Activated gamma-delta T cell treated with Interleukin-2 at 50 U/mL for 16 hours (primary cell): ENCODE measurements at places on chromosomes 2 and 18.

- no peak for DNase-seq
Observed at GRCh38 chr18:24991141-24992060, 360.6 kb downstream of the ZNF521 start.

DNA sequence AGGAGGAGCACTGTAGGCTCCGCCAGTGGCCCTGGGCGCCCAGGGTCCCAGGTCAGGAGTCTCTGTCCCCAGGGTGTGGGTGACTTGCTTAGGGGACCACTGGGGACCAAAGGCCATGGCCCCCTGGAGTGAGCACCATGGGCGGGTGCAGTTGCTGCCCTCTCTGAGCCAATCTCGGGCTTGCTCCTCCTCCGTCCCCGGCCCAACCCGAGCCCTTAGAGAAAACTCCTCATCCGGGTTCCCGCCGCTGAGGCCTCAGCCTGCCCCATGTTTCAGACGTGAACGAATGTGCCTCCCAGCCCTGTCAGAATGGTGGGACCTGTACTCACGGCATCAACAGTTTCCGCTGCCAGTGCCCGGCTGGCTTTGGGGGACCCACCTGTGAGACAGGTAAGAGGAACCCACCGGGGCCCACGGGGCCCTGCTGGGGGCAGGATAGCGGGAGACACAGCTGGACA is 38.6 kb downstream of the SNED1 start:
- no peak for DNase-seq

- DNase-seq, result no peak
Observed at GRCh38 chr2:170177950-170178781, at the start of gene MYO3B. Gene MYO3B (plus strand): TSS chr2:170178147. CDS start chr2:170178288, 141 bp downstream.

- no peak for DNase-seq
Observed at GRCh38 chr2:43314299-43314927, 88.0 kb upstream of the ZFP36L2 start.

DNA sequence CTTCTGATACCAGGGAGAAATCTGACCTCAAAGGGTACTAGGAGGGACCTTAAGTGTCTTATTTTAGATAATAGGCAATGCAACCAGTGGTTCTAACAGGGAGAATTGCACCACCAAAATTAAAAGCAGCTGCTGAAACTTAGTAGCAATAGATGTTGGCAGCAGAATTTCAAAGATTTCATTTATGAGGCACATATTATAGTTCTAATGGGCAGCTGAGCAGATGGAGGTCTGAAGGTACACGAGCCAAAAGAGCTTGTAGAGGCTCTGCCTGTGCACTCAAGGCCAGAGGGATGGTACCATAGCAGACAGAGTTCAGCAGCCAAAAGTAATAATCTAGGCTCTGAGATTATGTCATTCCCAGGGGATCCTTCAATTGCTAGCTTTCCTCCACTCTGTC is 87.3 kb upstream of the NCKAP5 start:
- no peak for DNase-seq

DNA sequence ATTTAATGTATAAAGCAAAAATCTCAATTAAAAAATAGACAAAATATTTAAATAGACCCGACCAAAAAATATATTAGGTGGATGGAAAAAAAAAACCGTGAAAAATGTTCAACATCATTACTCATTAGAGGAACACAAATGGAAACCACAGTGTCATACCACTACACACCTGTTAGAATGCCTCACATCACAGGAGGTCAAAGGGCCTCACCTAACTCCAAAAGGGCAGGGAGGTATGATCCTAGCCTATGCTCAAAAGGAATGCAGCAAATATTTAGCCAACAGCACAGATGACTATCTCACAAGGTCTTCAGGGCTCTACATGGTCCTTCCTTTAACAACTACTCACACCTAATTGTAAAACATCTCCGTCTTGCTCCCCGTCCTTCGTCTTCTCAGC is 185.5 kb upstream of the SETBP1 start:
- no peak for DNase-seq

DNA sequence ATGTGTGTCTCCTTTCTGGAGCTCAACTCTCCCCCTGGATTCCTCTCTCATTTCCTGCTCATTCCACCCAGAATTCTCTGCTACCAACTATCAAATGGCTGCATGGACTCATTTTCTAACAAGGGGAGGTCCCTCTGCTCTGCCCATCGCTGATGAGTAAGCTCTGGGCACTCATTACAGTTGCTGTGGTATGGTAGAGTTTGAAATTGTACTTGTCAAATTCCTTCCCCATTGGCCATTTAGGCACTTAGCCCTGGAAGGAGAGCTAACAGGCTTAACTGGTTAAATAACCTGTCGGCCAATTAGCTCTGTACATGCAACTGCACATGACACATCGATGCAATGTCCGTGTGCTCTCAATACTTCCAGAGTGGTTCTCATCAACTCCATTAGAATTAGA is 20.4 kb downstream of the COL6A3 start:
- DNase-seq, result no peak

GRCh38 chr2:3633089-3633981 is 24.7 kb upstream of the ALLC start:
- no peak for DNase-seq

- DNase-seq, result no peak
Observed at GRCh38 chr18:32042337-32042736, 23.7 kb downstream of the RNF125 start.

DNA sequence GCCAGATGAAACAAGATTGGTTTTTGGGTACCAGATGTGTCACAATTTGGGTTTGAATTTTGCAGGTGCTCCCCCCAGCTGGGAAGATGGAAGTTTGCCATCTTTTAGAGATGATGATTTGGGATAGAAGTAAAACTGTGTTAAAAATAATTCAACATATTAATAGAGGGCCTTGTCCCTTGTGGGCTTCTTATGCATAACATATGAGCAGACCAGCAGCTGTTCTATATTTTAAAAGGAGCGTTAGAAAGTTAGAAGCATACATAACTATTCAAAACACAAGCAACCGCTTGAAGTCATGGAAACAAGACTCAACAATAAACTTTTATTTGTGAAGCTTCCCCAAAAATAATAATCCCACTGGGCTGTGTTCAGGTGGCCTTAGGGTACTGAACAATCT is 62.8 kb downstream of the EFEMP1 start:
- DNase-seq, result no peak

GRCh38 chr2:158745067-158745865 is 49.9 kb upstream of the DAPL1 start:
- peak; percentile 12 for DNase-seq

- no peak for DNase-seq
Observed at GRCh38 chr2:222677981-222678380, 6.5 kb downstream of the MOGAT1 start.

- DNase-seq, result no peak
Observed at GRCh38 chr2:28462122-28462521, 33.7 kb upstream of the PLB1 start.

GRCh38 chr18:49225160-49225559 is 235.3 kb downstream of the DYM start:
- no peak for DNase-seq

DNA sequence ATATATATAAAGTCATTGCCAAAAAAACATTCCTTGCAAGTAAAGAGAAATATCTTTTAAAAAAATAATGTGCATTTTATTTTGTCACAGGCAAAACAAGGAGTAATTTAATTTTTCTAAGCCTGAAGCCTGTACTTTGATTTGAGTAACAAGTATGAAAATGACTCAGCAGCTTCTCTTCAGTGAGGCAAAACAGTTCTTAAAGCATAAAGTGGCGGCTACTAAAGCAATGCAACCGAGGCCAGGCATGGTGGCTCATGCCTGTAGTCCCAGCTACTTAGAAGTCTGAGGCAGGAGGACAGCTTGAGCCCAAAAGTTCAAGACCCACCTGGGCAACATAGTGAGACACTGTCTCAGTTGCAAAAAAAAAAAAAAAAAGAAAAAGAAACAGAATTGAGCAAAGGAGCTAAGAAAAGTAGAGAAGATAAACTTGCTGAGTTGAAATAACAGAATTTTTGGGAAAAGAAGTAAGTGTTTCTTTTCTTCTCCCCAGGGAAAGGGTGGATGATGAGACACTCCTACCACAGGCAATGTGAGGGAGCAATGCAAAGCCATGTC is 29.6 kb downstream of the DOK1 start:
- DNase-seq, result no peak

DNA sequence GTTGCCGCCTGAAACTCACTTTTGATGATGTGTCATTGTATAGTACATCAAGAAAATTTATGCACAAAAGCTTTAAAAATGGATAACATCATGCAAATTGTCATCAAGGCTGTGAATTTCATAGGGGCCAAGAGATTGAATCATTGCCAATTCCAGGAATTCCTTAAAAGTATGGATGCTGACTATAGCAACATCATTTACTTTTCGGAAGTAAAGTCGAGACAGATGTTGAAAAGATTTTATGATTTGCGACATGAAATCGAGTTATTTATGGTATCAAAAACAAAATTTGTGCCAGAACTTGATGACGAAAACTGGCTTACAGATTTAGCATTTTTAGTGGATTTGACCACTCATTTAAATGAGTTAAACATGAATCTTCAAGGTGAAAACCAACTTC is 56.3 kb downstream of the ASB1 start:
- no peak for DNase-seq

DNA sequence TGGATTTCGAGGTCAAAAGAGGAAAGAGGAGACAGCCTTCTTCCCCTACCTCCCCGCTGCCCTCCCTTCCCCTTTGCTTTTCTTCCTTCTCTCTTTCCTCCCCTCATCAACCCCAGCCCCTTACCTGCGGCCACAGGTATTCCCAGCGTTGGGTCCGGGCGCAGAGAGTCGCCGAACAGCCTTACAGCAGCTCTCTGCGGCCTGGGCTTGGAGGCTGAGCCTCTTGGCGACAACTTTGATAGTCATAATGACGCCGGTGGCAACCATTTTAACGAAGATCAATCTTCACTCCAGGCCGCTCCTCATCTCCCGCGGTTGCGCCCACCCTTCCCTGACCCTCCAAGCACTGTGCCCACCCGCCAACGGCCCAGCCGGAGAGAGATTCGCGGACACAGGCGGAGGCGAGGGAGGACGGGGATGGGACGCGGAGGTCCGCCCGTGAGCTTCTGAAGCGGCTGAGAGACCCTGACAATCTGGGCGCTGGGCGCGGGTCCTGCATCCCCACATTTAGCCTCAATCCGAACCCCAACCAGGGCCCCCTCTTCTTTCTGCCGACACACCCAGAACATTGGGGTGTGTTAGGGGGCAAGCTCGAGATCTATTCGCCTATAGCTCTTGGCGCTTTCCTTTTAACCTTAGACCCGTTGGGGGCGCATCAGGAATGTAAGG is 1.5 kb upstream of the EVX2 start:
- DNase-seq, result no peak

DNA sequence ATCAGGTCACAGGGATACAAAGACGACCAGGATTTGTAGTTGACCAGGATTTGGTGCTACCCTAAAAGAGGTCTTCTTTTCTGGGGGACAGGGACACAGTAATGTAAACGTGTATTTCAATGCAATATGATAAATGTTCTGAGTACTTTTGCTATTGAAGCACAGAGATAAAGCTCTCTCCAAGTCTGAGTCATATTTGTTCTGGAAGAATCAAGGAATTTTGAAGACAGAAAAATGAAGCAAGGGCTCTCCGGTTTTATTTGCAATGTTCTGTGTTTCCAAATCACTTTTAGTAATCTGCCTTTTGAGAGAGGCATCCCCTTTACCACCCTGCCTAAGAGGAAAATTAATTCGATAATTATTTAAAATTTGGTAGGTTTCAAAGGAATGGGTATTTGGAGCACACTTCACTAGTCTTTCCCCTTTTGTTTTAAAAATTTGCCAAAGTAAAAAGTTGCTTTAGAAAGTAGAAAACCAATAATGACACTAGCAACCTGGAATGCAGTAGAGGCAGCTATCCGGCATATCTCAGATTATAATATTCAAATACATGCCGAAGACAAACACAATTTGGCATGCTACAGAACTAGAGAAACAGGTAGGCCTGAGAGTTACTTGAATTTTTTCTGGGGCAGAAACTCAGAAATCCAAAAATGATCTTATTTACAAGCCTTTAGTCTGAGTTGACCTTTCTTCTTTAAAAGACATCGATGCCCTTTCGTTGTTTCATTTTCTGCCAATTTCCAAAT is 82.7 kb downstream of the MREG start:
- DNase-seq, result no peak

- DNase-seq, result no peak
Observed at GRCh38 chr2:41719756-41720155, 328.1 kb upstream of the PKDCC start.

- DNase-seq, result no peak
Observed at GRCh38 chr2:68487773-68488355, 20.5 kb downstream of the APLF start.
